Fibroblast of gingiva (primary cell): ENCODE measurements at places on chromosomes 6 and 20.
A peak's percentile ranks its signal among the peaks of the same experiment; 100 is the strongest.

- no peak for DNase-seq
Measured at GRCh38 chr20:14800707-14801425, 463.5 kb upstream of the FLRT3 start.

GRCh38 chr20:9617940-9618339, 103.5 kb downstream of the LAMP5 start:
- peak; percentile 51 for DNase-seq

DNA sequence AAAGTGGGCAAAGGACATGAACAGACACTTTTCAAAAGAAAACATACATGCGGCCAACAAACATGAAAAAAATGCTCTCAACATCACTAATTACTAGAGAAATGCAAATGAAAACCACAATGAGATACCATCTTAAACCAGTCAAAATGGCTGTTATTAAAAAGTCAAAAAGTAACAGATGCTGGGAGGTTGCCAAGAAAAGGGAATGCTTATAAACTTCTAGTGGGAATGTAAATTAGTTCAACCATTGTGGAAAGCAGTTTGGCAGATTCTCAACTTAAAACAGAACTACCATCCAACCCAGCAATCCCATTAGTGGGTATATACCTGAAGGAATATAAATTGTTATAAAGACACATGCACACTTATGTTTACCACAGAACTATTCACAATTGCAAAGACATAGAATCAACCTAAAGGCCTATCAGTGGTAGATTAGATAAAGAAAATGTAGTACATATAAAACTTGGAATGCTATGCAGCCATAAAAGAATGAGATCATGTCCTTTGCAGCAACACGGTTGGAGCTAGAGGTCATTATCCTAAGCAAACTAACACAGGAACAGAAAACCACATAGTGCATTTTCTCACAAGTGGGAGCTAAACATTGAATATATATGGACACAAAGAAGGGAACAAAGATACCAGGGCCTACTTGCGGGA, 16.3 kb downstream of the CENPQ start:
- DNase-seq, result no peak

GRCh38 chr6:14383393-14384174, 266.0 kb downstream of the CD83 start:
- no peak for DNase-seq

DNA sequence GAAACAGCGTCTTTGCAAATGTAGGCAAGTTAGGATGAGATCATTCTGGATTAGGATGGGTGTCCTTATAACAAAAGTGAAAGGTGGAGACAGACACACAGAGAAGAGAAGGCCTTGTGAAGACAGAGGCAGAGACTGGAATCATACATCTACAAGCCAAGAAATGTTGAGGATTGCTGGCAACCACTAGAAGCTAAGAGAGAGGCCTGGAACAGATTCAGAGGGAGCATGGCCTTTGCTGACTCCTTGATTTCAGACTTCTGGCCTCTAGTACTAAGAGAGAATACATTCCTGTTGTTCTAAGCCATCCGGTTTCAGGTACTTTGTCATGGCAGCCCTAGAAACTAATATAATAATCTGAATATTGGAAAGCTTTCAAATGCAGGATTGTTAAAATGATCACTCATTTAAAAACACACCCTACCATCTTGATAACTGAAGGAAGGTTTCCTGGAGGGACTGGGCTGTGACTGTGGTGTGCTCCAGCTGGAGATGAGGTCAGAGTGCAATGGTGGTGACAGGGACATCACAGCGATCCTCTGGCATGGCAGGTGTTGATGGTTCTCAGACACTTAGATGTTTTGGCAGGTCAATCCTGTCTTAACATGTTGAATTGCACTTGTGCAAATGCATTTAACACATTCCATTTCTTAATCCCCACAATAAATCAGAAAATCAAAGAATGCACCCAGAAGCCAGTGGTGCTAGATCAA, 25.1 kb downstream of the CD83 start:
- no peak for DNase-seq
